Cortex of kidney (tissue), 1 donor: ENCODE measurements at places on chromosomes 7 and 10.

- DNase-seq = no peak
Observed at GRCh38 chr10:97210543-97210960, 24.8 kb upstream of the SLIT1 start.

- DNase-seq = no peak
Observed at GRCh38 chr10:52853704-52854103, 81.1 kb upstream of the MBL2 start.

DNA sequence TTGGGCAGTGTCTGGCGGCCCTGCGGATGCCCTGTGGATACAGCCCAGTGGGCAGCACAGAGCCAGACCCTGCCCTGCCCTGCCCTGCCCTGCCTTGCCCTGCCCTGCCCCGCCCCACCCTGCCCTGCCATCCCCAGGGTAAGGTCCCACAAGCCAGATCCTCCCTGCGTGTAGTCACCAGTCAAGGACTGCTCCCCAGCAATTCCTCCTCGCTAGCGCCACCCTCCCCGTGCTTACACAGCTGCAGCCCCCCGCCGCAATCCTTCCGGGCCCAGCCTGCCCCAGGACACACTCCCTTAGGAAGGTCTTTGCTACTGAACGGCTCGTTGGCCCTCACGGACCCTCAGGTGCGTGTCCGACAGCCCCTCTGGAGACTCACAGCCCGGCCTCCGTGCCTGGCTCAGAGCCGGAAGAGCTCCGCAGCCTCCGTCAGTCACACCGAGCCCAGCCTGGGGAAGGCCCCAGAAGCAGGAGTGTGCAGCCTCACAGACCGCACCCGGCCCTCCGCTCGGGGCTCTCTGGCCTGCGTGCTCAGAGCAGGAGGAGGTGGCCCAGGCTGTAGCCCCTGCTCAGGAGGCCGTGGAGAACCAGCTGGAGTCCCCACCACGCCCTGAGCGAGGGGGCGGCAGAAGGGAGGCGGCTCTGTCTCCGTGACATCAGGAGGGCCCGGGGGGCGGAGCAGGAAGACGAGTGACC lies 68.3 kb downstream of the PWWP2B start:
- DNase-seq = no peak

GRCh38 chr7:113394856-113395255 lies 276.5 kb upstream of the SMIM30 start:
- DNase-seq = no peak

GRCh38 chr7:32047075-32047474 lies 23.1 kb downstream of the PDE1C start:
- no peak for DNase-seq

DNA sequence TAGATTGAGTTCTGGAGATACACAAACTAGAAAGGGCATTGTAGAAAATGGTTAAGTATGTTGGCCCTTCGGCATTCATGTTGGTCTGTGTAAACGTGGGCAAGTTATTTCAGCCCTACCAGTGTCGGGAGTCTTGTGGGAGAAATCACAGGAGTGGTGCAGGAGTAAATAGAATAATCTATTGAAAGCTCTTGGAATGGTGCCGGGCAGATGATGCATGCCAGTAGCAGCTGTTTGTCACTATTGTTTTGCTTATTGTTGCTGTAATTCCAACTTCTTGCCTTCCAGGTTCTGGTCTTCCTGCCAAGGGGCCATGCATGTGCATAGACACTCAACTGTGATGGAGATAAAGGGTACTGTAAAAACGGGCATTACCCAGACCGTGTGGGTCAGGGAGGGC lies 259.4 kb downstream of the CAMK1D start:
- DNase-seq = no peak

- DNase-seq = no peak
Observed at GRCh38 chr7:67512481-67512880, 515.8 kb downstream of the TYW1 start.

- DNase-seq = no peak
Observed at GRCh38 chr7:5296015-5296610, 13.4 kb downstream of the SLC29A4 start.

- no peak for DNase-seq
Observed at GRCh38 chr10:6558759-6559461, 21.2 kb downstream of the PRKCQ start.

- no peak for DNase-seq
Observed at GRCh38 chr7:94832051-94832450, 75.3 kb upstream of the PPP1R9A start.

DNA sequence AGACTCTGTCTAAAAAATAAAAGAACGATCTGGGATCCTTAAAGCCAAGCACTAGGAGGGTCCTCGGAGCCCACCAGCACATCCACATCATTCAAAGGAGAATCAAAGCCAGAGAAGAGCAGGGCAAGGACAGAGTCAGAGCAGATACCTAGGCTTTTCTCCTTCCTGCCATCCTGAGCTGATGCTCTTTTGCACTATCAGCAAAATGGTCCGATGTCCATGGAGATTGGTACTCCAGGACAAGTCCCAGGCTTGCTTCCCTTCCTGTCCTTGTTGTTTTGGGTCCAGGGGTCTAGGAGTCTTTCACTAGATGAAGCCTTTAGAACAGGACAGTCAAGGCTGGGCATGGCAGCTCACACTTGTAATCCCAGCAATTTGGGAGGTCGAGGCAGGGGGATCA lies 58.0 kb upstream of the ELN start:
- DNase-seq = no peak

GRCh38 chr10:68647672-68648341 lies 73.2 kb upstream of the CCAR1 start:
- no peak for DNase-seq

- DNase-seq = no peak
Observed at GRCh38 chr10:93364966-93365365, 117.2 kb downstream of the MYOF start.

GRCh38 chr7:24478137-24478655 lies 95.1 kb upstream of the PALS2 start:
- DNase-seq = no peak
